Fibroblast of skin of scalp (primary cell): ENCODE measurements at places on chromosomes 5 and 9.

- DNase-seq: no peak
Measured at GRCh38 chr9:10661994-10662393, 49.2 kb upstream of the PTPRD start.

GRCh38 chr5:77852068-77852513 is 76.0 kb upstream of the TBCA start:
- no peak for DNase-seq

GRCh38 chr9:35342221-35342958 is 147.5 kb upstream of the RUSC2 start:
- no peak for DNase-seq

DNA sequence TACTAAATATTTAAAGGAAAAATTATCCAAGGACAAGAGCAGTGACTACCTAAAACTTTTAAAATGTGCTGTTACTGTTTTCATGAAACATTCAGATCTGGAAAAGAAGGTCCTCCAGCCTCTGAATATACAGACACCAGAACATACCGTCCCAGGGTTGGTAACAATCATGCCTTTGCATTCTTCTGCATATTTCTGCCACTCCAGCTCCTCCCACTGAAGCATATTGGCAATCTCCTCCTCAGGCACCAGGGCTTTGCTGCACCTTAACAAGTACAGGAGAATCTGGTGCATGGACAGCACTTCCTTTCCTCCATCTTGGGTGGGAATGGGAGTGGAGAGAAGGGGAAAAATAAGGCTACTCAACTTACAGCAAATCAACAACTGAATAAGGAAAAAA is 60.0 kb downstream of the DROSHA start:
- peak; percentile 4 for DNase-seq

GRCh38 chr5:79829260-79829659 is 139.6 kb downstream of the CMYA5 start:
- DNase-seq: no peak

- DNase-seq: no peak
Measured at GRCh38 chr5:173790836-173791546, 97.2 kb upstream of the CPEB4 start.

GRCh38 chr5:84564321-84565075 is 179.8 kb upstream of the EDIL3 start:
- DNase-seq: peak; percentile 90

GRCh38 chr5:62077823-62078550 is 228.0 kb upstream of the KIF2A start:
- no peak for DNase-seq

DNA sequence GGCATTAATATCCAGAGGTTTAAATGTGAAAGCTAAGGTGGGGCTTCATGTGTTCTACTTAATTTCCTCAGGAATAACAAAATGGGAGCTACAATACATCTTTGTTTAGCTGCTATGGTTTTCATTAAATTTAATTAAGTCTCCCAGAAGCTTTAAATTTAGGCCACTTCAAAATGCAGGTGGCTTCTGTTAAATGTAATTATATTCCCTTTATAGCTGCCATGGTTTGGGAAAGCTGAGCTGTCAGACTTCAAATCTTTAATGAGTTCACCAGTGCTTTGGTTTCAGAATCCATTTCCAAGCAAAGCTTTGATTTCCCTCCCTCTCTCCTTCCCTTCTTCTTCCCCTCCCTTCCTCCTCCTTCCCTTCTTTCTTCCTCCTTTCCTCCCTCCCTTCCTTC is 58.4 kb upstream of the FAM170A start:
- no peak for DNase-seq

GRCh38 chr9:109499631-109500410 is 1.7 kb upstream of the PTPN3 start:
- peak; percentile 24 for DNase-seq

- DNase-seq: peak; percentile 38
Measured at GRCh38 chr5:173825215-173825865, 62.8 kb upstream of the CPEB4 start.

GRCh38 chr9:21096172-21096900 is 18.6 kb upstream of the IFNB1 start:
- peak; percentile 46 for DNase-seq

DNA sequence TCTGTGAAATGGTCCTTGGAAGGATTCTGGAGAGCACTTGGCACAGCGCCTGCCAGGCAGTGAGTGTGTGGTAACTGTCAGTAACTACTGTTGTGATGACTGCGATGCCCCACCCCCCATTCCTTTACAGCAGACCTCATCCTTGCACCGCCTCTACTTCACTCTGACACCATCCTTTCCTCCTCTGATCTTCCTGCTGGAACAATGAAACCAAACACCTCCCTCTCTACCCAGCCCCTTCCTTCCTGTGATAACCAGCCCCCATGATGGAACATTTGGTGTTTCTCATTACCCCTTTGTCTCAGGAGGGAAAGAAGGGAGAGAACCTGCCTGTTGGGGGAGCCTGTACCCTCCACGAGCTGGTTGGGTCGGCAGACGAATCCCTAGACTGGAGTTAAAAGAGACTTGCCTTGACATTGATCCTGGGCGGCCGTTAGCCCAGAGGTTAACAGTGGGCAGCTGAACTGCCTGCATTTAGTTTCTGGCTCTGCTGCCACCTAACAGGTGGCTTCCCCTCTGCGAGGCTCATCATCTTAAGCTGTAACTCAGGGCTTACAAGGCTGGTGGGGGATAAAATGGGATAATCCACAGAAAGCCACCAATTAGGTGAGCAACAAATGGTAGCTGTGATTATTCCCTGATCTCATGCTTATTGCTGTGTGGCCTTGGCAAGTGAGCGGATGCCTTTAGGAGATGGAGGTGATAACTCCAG is 34.2 kb upstream of the GRPEL2 start:
- DNase-seq: peak; percentile 71

DNA sequence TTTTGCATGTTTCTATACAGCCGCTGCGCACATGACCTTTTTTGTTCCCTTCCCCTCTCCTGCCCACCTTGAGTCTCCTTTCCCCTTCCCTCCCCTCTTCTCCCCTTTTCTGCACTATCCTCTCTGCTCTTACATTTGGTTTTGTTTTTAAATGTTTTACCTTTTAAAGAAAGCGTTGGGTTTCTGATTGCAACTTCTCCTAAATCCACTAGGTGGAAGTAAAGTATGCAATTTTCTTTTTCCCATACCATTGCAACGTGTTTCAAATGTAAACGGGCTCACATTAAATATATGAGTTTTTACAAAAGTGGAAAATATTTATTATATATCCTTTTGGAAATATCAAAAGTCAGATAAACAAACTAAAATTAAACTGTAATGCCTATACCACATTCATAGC is 500.9 kb downstream of the DIRAS2 start:
- DNase-seq: peak; percentile 33

GRCh38 chr9:98793031-98793430 is 3.3 kb downstream of the ANKS6 start:
- no peak for DNase-seq

GRCh38 chr5:95823738-95824609 is 1.4 kb upstream of the GLRX start:
- peak; percentile 92 for DNase-seq

GRCh38 chr9:3397766-3398165 is 128.0 kb downstream of the RFX3 start:
- DNase-seq: no peak

- no peak for DNase-seq
Measured at GRCh38 chr9:37405350-37405749, 17.1 kb upstream of the GRHPR start.

- DNase-seq: no peak
Measured at GRCh38 chr5:172497591-172498255, 43.4 kb upstream of the SH3PXD2B start.

- DNase-seq: no peak
Measured at GRCh38 chr9:70586476-70586875, 172.0 kb upstream of the KLF9 start.

DNA sequence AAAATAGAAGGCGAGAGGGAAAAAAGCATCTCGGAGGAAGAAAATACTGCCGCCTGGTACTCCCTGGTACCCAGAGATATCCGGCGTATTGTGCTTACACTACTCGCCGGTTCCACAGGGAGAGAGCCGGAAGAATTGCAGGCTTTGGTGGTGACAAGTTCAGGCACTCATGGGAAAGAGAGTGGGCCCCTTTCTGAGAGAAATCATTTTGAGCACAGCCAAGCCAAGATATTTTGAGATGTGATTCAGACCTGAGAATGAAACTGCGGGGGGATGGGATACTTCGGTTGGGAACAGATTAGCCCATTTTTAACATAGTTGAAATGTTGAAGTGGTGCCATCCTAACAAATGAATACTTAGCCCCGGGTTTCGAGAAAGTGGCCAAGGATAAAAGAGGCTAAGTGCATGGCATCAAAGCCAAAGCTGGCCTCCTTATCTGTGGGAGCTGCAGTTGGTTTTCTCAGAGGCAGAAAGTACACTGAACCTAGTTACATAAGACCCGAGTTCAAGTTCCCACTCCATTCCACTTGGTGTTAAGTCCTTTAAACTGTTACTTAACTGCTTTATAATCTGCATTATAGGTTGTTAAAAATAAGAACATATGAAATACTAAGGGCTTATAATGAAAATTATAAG is 62.7 kb downstream of the SLC1A3 start:
- DNase-seq: peak; percentile 41

DNA sequence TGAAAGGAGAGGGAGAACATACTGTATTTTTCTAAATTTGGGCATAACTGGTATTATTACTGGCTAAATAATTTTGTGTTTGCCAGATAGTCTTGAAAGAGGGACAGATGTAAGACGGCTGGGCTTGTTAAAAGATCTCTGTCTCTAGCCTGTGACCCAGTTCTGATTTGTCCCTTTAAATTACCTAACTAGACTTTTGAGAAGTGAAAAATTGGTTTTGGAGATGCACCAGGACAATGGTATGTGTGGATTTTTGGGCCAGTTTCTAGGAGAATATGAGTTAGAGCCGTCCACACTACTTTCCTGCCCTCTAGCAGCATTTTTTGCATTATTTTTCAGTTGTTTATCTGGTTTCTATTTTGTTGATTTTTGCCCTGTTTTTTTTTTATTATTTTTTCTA is 33.5 kb downstream of the LNPEP start:
- no peak for DNase-seq

- DNase-seq: peak; percentile 85
Measured at GRCh38 chr9:5510360-5510931, at the start of gene PDCD1LG2. PDCD1LG2 (plus strand) TSS chr9:5510531; CDS start chr9:5522547, 12,016 bp downstream.

GRCh38 chr5:136109453-136110135 is 23.1 kb upstream of the SMAD5 start:
- DNase-seq: no peak
